NCI-H1092 treated with DMSO at 0.1 percent for 48 hours (cell line): ENCODE measurements at places on chromosomes 16 and 17.
A peak's percentile ranks its signal among the peaks of the same experiment; 100 is the strongest.

DNA sequence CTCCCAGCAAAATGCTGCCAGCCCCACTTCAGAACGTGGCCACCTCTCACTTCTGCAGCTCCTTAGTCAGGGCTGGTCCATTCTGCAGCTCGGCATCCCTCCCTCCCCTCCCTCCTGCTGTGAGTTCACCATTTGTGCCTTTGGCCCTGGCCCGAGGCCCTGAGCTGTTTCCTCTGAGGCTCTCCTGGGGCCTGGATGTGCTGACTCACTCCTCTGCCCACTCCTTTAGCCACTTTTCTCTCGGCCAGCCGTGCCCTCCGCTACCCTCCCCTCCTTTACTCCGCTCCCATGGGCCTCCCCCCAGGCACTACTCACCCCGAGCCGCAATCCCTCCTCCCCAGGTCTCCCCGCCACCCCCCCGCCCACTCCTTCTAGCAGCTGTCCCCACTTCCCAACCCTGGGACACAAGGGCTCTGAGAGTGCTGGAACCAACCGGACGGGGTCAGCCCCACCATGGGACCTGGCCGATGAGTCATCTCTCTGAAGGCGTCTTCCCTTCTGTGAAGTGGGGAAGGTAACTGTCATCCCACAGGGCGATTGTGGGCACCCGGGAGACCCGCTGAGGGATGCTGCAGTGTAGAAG, 11.5 kb downstream of the KCNG4 start:
- no peak for DNase-seq

- no peak for DNase-seq
These were observed 37.3 kb downstream of the TBCD start for GRCh38 chr17:82789051-82789592.

DNA sequence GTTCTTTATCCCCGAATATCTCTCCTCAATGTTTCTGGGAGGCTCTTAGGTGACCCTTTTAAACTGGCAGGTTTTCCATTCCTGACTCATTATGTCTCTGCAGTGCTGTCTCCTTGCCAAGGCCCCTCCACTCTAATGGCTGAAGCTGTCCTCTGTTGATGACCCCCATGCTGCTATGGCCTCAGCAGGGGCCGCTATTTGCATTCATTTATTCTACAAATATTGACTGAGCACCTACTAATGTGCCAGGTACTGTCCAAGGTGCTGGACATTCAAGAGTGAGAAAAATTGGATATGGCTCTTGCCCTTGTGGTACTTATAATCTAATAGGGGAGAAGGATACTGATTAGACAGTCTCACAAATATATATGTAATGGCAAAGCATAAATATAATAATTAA, 55.4 kb downstream of the GP2 start:
- DNase-seq, result no peak

GRCh38 chr17:10558049-10558448, 8.6 kb upstream of the MYH2 start:
- no peak for DNase-seq

DNA sequence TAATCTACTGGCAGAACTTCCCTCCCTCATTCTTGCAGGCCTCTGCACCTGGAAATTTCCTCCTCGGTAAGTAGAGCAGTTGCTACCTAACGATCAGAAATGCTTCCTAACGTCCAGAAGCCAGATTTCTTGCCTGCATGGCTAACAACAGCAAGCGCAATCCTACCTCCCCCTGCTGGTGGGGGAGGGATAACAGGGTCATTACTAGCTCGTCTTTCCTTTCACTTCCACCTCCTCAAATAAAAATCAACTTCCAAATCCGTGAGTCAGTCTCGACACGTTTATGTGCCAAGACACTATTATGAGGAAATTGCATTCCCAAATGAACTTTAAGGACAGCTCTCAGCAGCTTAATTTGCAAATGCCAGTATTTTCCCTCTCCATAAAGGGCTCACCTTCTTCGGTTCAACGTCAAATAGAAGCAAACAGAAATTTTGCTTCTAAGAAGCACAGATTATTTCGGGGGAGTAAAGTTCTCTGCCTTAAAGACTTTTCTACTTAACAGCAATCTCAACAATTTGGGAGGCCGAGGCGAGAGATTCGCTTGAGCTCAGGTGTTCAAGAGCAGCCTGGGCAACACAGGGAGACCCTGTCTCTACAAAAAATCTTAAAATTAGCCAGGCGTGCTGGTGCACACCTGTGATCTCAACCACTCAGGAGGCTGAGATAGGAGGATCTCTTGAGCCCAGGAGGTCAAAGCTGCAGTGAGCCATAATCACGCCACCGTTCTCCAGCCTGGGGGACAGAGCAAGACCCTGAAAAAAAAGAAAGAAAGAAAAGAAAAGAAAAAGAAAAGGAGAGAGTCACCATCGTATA, 188.6 kb upstream of the PSMD7 start:
- DNase-seq, result peak; percentile 15

DNA sequence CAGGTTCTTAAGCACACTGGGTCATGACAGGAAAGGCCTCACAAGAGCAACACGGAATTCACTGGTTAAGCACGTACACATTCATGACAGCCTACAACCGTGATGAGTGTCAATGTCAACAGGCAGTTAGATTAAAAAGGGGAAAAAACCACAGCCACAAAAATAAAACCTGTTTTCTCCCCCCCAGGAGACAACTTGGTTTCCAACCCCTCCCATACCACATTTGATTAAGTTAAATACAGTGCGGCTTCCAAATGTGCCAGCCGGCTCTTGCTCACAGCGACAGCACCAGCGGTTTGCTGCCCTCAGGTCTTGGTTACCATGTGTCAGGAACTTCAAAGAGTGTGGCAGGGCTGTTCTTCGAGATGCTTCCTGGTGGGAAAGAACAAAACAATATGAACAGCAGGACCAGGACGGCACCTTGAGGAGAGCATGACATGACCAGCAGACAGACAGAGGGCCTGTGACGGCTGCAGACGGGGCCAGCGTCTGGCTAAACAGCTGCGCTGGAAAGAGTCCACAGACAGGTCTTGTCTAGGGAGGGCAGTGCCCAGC, 193.6 kb downstream of the PARN start:
- DNase-seq, result no peak
